Activated CD4-positive, alpha-beta T cell treated with anti-CD3 and anti-CD28 coated beads for 48 hours (primary cell): ENCODE measurements at places on chromosomes 1 and 21.

GRCh38 chr1:108561689-108562326 lies 1.9 kb downstream of the EEIG2 start:
- DNase-seq = peak; percentile 89

GRCh38 chr1:6489799-6490180 lies 1.7 kb downstream of the PLEKHG5 start:
- DNase-seq = peak; percentile 86

DNA sequence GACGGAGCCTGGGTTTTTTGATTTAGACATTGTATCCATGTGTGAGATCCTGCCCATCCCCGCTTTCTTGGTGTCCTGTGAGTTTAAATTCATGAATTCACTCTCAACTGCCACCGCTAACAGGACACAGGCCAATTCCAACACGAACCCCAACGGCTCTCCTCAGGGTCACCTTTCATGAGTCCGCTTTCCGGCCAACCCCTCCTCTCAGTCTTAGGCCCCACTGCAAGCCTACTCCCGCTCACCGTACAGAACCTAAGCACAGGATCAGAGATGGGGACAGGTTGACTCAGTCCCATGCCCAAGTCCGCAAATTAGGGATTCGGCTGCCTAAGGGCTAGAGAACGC lies 238 bp upstream of the SCP2 start:
- no peak for DNase-seq

GRCh38 chr21:29181799-29182470 lies 51.5 kb downstream of the MAP3K7CL start:
- DNase-seq = peak; percentile 17

DNA sequence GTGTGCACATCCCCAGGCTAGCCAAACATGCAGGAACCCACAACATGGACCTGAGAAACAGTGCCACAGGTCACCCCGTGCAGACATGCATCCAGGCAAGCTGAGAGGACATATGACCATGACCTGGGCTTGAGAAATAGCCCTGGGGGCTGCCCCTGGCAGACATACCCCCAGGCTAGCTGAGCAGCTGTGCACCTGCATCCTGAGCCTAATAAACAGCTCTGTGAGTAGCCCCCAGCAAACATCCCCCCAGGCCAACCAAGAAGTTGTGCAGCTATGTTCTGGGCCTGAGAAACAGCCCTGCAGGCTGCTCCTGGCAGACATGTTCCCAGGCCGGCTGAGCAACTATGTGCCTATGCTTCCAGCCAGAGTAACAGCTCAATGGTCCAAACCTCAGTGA lies 14.5 kb downstream of the OLFML3 start:
- DNase-seq = no peak

GRCh38 chr1:70922196-70922595 lies 125.4 kb downstream of the PTGER3 start:
- no peak for DNase-seq

DNA sequence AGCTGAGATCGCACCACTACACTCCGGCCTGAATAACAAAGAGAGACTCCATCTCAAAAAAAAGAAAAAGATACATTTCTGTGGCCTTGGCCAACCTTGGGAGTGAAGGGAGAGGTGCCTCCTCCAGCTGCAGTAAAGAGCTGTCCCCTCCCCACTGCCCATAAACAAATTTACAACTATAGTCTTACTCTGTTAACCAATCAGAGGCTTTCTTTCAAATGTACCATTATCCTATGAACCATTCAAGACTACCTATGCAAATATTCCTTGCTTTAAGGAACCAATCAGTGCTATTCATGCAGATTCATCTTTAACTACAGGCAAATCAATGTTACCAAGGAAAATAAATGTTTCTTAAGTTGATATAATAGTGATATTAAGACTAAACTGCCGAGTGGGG lies 1.0 kb downstream of the CELA2B start:
- DNase-seq = no peak

- no peak for DNase-seq
These were observed 73.9 kb downstream of the CACHD1 start for GRCh38 chr1:64543831-64544230.

GRCh38 chr1:216815260-216816131 lies 92.3 kb upstream of the ESRRG start:
- DNase-seq = no peak

GRCh38 chr1:58896246-58897183 lies 112.7 kb upstream of the JUN start:
- DNase-seq = no peak

DNA sequence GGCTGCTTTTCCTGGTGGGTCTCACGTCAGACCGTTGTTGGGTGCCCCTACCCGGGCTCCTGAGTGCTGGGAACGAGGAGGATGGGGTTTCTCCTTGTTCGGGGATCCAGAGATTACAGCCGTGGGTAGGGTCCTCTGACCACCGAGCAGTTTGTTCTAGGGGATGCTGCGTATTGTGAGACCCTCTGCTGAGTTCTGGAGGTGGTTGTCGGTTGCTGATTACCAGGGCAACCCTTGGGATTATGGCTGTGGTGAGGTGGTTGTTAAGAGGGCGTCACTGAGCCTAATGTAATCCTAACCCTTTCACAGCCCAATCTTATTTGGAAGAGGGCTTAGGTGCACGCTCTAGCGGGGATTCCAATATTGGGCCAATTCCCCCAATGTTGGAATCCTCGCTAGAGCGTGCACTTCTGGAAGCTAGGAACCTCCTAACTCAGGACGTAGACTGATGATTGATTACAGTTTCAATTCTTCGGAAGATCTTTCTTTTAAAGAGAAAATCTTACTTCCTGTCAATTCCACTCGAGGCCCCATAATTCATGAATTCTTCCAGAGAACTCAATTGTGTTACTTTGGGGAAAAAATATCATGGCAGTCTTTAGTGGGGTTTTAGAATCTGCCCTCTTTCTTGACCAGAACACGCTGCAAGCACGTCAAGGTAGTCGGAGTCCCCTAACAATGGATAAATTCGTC lies 483 bp downstream of the TCEANC2 start:
- peak; percentile 12 for DNase-seq

- no peak for DNase-seq
These were observed 10.9 kb upstream of the VAMP3 start for GRCh38 chr1:7760245-7760644.

GRCh38 chr1:43935711-43936427 lies 2.3 kb downstream of the ARTN start:
- no peak for DNase-seq

GRCh38 chr1:21175670-21176581 lies 771 bp downstream of the EIF4G3 start:
- DNase-seq = peak; percentile 52

DNA sequence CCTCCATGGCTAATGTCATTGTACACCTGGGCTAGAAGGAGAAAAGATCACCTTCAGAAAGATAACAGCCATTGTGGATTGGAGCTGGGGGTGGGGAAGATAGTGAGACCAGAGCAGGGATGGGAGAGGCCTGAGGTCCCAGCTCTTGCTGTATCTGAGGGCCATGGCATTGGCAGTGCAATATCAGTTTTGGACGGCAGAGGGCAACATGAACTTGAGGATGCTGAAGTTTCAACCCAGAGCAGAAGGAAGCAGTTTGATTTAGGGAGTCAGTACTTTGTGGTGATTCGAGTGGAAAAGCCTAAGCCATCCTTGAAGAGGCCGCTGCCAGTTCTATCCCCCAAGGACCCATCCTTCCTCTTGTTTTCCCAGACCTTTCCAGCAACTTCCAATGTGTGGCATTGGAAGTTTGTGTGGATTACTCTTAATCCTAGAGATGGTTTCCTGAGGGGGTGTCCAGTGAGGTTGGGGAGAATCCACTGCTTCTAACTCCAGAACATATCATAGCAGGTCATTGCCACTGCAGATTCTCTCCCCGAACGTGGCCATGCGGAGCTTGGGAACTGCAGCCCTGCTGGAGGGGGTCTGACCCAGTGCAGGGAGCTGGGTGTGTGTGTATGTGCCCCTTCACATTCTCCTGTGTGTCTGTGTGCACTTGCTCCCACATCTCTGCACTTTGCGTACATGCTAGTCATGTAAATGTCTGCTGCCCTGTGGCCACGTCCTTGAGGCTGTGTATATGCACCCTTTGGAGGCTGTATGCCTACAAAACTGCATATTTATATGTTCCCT lies 24.1 kb downstream of the SLC26A9 start:
- DNase-seq = peak; percentile 81

- DNase-seq = no peak
These were observed 25.6 kb upstream of the COL18A1 start for GRCh38 chr21:45379171-45379900.

DNA sequence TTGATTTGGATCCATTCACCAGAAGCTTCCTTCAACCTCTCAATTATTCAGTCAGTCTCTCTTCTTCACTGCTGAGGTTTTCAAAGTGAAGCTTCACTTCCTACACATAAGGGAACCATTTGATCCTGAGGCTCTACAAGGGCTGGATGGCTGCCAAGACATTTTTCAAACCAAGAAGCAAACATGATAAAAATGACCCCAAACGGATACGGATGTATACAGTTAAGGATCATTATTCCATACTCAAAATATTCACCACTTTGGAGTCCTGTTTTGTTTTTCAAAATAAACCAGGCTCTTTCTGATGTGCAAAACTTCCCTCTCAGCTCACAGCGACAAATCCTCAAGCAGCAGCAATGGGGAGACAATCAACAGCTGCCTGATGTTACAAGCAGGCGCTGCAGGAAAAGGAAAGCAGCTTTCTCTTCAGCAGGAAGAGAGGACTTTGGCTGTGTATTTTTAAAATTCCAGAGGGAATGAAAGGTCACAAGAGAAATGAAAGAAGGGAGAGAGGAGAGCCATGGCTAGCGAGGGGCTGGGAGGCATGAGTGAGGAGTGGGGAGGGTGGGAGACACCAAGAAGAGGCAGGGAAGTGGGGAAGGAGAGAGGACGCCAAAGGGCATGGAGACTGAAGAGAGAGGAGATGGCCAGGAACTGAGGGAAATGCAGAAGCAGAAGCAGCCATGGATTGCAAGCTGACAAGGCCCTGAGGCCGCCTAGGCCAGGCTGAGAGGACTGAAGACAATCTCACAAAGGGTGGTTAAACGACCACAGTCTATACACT lies 145.4 kb downstream of the SLC45A1 start:
- no peak for DNase-seq

- no peak for DNase-seq
These were observed 28.2 kb upstream of the EPB41 start for GRCh38 chr1:28885977-28886730.

DNA sequence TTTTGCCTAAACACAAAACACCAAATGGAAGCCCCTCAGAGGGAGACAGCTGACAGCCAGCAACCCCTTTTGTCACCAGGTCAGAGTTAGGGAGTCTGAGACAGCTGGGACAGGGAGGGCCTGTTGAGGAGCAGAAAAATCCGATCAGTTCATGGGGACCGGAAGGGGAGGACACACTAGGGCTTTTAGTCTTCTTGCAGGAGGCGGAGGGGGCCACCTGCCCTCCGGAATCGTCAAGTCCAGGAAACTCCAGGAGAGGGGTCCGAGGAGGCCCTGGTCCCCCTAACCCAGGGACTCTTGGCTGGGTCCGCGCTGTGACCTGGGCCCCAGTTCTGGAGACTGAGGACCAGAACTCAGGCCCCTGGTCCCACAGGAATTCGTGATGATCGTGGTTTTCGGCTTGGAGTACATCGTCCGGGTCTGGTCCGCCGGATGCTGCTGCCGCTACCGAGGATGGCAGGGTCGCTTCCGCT lies 34.2 kb downstream of the KCNQ4 start:
- DNase-seq = no peak

GRCh38 chr1:223363856-223364684 lies at the start of gene SUSD4:
SUSD4 (minus strand) TSS chr1:223364176; CDS start chr1:223363425, 751 bp downstream.
- peak; percentile 64 for DNase-seq

- DNase-seq = no peak
These were observed 193.2 kb downstream of the KAZN start for GRCh38 chr1:14791654-14792053.

- no peak for DNase-seq
These were observed 3.7 kb downstream of the ATP1A1 start for GRCh38 chr1:116376729-116377086.

GRCh38 chr1:240598216-240599001 lies 13.5 kb downstream of the GREM2 start:
- no peak for DNase-seq

GRCh38 chr1:172276120-172276818 lies 144.2 kb upstream of the C1orf105 start:
- DNase-seq = no peak

DNA sequence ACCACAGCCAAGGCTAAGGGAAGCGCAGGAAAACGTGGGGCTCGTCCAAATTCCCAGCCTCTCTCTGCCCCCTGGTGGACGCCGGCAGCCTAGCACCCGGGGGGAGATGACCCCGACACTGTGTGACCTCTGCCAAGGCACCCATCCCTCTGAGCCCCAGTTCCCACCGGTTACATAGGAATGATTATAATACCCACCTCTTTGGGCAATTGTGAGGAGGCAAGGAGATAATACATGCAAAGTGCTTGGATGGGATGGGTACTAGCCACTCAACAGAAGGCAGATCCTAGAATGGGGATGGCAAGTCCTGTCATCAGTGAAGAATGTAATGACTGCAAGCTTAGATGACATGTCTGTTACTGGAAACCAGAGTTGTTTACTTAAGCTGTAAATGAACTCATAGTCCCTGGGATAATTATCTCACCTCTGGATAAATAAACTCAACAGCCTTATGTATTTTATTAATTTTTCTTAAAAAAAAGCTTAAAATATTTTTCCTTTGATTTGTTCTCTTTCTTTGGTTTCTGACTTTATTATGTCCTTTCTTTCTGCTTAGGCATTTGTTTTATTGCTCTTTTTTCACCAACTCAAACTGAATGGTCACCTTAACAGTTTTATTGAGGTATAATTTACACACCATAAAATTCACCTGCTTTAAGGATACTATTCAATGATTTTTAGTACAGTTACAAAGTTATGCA lies 11.3 kb upstream of the BMP8B start:
- peak; percentile 78 for DNase-seq

DNA sequence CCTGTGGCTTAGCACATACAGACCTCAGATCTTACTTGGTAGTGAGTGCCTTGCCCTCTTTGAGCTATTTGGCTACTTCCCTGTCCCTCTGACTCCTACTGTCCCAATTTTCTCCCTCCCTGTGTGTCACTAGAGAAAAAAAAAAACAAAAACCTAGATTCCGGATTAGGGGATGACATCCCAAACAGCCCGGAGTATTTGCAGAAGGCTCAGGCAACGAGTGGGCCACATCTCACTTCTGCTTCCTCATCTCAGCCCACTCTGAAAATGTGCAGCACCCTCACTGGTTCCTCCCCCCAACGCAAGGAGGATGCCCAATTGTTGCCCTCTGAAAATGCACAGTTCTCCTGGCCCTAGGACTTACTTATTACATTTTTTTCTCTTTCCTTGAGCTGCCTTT lies 4.9 kb downstream of the NHLH1 start:
- no peak for DNase-seq

GRCh38 chr1:165641231-165641987 lies 10.4 kb downstream of the MGST3 start:
- no peak for DNase-seq
